ENCODE measurements at places on chromosomes 7 and 10.

DNA sequence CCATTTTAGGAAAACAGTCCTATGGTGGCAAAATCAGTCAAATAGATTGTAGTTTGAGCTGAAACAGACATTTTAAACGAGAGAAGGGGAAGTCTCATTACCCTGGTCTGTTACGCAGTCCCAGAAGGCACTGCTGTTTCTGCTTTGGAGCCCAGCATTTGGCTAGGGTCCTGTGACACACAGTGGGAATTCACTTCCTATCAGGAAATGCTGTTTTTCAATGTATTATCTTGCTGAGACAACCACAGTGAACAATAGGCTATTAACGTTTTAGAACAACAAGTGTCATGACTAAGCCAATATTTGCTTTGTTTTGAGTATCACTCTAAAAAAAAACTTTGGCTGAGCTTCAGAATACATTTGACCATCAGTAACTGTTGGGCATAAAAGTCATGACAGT is 74.1 kb downstream of the ADD3 start:
- DNase-seq = no peak

GRCh38 chr10:116169782-116170445 is 103.1 kb downstream of the GFRA1 start:
- DNase-seq = no peak

- DNase-seq = peak; percentile 28
Measured at GRCh38 chr7:37488163-37488764, 39.6 kb upstream of the ELMO1 start.

GRCh38 chr7:128781126-128781525 is 5.5 kb upstream of the OPN1SW start:
- no peak for DNase-seq

DNA sequence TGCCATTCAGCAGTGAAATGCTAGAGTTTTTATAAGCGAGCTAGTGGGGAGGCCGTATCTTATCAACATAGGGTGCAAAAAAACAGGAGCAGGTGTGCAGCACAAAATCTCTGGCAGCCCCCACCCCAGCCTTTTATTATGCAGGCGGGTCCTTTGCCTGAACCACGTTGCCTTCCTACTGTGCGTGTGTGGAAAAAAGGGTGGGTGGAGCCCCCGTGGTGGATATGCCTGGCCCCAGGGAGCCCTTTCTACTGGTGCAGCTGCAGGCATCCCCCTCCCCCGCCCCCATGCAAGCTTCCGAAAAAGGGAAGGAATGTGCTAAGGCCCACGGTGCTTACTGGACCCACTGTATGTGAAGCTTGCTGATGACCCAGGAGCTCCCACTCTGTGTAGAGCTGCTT is 175.9 kb downstream of the USP6NL start:
- no peak for DNase-seq

DNA sequence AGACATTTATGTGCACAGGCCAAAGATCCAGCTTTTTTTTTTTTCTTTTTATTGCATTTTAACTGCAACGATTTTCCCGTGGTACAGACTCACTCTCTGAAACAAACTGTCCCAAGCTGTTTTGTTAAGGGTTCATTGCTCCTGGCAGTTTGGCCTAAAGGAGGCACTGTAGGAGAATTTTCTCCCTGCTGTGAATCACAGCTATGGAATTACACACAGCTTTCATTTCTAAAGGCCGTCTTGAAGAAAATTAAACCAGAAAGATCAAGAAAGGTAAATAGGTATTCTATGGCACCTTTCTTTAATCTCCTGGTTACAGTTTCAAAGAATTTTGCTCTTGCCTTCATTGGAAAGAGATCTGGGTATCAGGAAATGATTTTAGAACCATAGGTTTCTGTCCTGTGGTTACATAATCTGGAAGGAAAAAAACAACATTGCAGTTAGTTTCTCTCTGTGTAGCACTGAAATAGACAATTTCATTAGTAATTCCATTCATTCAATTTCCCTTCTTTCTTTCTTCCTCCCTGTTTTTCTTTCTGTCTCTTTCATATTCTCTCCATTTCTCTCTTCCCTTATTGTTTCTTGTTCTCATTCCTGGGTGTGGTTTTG is 51.2 kb downstream of the PDK4 start:
- DNase-seq = no peak

GRCh38 chr10:69409968-69410367 is 6.8 kb downstream of the TACR2 start:
- DNase-seq = no peak

DNA sequence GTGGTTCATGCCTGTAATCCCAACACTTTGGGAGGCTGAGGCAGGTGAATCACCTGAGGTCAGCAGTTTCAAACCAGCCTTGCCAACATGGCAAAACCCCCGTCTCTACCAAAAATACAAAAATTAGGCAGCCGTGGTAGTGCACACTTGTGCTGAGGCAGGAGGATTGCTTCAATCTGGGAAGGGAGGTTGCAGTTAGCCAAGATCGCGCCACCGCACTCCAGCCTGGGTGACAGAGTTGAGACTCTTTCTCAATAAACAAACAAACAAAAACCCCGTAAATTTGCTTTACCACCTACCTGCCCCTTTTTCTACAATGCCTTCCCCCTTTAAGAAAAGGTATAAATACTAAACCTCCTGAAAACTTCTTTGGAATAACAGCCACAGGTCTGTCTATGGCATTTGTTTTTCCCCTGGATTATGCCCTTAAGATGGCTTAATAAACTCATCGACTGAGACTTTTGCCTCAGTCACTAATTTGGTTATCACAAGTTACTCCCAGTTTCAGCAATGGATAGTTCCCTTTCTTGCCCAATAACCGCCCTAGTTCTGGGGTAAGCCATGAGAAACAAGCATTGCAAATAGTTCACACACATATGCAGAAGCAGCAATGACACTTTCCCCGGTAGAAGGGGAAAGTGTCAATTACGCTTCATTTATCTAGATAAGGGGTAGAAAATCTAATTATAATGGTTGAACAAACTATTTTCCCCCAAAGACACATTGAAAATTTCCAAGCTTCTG is 52.8 kb upstream of the SVIL start:
- no peak for DNase-seq

- DNase-seq = no peak
Measured at GRCh38 chr7:39922580-39922979, 27.5 kb upstream of the CDK13 start.

DNA sequence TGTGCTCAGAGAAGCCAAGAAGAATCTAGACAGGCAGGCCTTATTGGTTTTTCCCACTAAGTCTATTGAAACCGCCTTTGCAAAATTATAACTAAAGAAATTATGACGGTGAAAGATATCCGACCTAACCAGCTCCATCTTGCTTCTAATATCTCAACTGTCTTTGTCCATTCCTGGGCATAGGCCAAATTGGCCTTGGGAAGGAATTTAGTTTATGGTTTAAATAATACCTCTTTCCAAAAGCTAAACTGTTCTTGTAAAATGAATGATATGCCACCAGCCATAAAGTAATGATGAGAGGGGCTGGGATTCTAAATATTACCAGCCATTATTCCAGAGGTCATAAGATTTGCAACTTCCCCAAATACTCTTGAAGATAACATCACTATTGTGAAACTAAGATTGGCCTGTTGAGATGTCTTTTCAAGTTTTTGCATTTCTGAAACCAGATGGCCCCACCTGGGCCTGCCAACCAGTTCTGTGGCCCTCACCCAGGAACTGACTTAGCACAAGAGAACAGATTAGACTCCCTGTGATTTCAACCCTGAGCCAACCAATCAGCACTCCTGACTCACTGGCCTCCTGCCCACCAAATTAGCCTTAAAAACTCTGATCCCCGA is 41.2 kb upstream of the SLC35G1 start:
- DNase-seq = no peak

DNA sequence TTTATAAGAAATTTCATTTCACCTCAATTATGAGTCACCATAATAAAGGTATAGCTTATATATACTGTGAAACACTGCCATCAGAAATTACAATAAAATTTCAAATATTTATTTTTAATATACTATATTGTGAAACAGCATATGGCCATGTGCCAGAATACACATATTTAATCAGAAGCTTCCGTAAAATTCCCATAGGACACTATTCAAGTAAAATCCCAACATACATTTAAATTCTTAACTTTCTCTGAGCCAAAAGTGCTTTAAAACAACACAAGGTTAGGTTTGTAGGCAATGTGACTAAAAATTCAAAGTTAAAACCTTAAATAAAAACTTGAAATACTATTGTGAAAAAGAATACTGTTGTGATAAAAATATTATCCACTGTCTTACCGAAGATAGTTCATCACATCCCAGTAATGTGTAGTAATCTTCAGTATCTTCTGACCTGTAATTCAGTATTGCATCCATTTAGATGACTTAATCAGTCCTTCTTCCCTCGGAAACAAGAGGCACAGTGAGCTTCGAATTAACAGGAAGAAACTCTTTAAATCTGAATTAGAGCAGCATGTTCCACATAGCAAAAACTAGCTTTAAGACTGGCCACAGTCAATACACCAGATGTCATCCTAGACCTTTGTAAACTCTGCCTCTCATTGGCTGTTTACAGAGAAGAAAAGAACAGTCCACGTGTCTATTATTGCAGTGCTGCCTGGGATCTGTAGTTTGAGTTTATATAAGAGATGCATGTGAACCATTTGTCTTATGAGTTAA is at the start of gene DNAJC12:
Gene DNAJC12, minus strand, starts transcription at position 648 of the 774 bp plus-strand sequence. Its CDS starts 177 bp downstream, at position 471.
- DNase-seq = no peak

- no peak for DNase-seq
Measured at GRCh38 chr7:74164985-74165456, 9.1 kb upstream of the EIF4H start.
